ENCODE measurements at places on chromosomes 3 and 15.

DNA sequence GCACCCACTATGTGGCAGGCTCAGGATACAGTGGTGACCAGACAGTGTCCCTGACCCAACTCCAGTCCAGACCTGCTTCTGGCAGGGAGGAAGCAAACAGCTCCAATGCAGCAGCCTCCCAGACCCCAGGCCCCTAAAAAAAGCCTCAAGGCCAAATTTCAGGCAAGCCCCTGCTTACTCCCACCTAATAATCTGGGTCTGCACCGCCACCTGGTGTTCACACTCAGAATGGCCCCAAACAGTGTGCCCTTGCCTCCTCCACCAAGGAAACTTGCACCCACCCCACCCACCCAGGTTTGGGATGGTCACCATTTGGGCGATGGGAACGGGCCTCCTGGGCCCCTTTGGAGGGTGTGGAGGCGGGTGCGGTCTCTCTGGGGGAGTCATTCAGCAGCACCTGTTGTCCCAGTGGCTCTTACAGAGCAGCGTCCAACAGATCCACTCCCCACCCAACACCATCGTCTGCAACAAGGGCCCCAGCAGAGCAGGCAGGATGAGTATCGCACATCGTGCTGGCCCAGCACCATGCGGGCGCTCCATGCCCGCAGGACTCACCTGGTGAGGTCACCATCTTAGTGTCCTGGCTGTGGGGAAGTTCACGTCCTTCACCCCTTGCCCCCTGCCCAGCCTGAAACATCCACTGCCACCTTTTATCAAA is 17.3 kb downstream of the C3orf18 start:
- peak; percentile 76 for DNase-seq

- DNase-seq = no peak
These were observed 138.7 kb downstream of the STT3B start for GRCh38 chr3:31671451-31671850.

GRCh38 chr3:112803467-112803866 is 43.2 kb downstream of the CD200R1L start:
- DNase-seq = no peak

GRCh38 chr3:94896994-94897393 is 834.1 kb downstream of the NSUN3 start:
- DNase-seq = no peak

GRCh38 chr3:5198986-5199731 is 11.7 kb downstream of the EDEM1 start:
- DNase-seq = no peak

- no peak for DNase-seq
These were observed 106.7 kb downstream of the RYK start for GRCh38 chr3:134143828-134144401.

DNA sequence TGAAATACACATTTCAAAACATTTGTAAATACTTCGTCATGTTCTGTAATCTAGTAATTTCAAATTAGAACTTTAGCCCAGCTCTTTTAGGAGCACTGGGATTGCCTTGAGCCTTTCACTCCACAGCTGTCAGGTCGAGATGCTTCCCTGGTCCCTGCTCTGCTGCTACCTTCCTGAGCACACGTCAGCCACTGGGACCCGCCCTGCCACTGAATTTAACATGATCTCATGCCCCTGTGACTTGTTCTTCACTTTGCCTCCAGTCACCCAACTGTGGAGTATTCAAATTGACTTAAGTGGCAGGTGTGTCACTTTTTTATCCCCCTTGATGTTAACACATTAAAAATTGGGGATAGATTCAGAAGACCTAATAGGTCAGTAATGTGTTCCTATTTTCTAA is 3.3 kb downstream of the ARRDC4 start:
- DNase-seq = no peak

DNA sequence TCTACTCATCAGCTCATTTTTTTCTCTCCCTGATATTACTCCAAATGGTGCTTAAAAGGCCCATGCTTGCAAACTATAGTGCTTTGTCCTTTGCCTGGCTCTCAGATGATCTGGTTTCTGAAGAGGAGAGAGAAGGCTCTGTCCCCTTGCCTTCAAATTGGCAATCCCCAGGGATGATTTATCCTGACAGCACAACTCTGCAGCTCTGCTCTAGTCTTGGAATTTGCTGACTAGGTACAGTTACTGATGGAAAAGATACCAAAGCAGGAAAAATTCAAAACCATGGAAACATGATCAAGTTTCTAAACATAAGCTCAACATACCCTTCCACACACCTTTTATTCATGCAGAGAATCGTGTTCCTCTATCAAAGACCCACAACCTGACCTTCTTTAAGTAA is 106.7 kb upstream of the CADPS start:
- no peak for DNase-seq

DNA sequence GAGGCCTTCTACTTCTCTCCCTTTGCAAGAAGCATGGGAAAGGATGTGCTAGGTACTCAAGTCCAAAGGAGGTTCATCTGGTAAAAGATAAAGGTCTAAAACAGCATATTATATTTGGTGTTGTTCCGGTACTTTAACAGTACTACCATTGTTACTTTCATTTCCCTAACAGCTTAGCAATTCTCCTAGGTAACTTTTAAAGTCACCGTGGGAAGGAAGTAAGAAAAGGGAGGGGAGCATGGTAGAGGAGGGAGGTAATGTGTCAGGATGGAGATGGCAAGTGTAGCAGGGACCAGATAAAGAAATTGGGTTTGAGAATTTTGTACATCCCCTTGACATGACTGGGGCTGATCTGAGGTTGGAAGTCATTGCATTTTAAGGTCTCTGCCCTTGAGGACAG is 89.4 kb upstream of the SKOR1 start:
- no peak for DNase-seq

DNA sequence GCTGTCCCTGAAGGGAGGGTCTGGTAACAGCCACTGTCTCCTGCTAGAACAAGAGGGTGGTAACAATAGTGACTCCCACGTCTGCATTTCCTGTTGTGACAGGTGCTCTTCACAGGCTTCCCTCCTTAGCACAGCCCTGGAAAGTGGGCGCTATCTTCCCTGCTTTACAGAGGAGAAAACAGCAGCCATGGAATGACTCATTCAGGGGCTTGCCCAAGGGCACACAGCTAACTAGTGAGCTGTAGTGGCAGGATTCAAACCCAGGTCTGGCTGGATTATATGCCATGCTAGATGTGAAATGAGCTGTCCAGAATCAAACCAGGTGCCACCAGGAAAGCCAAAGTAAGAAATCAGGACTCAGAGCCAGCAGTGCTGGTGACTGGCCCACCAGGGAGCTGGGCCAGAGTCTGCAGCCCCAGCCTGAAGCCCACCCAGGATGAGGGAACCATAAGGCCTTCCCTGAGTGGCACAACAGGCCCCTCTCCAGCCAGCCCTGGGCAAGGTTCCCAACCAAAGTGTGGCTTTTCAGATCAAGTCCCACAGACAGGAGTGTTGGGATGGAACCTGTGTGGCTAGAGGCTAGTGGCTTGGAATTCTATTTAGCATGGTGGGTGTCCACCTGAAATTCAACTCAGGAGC is 102.4 kb downstream of the ETFA start:
- DNase-seq = no peak

DNA sequence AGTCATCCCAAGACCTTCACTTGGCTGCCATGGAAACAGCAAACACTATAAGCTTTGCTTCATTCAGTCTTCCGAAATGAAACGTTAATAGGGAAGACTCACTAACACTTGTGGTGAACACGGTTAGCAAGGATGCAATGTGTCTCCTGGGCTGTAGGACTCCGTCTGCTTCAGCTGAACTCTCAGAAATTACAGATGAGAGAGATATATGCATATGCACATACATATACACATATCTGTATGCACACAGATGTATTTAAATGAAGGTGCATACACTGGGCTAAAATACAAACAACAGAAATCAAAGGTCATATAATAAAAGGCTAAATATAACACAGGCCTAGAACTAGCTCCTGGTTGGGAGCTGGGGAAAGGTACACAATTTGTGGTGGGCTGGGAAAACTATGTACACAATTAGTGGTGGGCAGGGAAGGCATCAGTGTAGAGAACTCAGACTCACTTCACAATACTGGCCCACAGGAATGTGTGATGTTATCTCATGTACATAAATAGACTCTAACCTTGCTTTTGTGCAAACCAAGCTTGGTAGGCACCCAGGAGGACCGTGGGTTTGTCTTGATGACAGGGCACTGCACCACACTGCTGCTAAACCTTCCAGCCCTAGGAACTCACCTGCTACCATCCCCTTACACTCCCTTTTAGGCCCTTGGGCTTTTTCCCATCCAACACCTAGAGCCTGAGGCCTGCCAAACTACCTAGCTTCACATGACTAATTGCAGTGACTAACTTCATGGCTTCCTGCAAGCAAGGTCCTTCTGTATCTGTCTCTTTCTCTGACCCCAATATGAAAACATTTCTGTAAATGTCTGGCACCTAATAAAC is 873.1 kb downstream of the NSUN3 start:
- no peak for DNase-seq

- no peak for DNase-seq
These were observed 544.6 kb upstream of the NECTIN3 start for GRCh38 chr3:110526777-110527727.

DNA sequence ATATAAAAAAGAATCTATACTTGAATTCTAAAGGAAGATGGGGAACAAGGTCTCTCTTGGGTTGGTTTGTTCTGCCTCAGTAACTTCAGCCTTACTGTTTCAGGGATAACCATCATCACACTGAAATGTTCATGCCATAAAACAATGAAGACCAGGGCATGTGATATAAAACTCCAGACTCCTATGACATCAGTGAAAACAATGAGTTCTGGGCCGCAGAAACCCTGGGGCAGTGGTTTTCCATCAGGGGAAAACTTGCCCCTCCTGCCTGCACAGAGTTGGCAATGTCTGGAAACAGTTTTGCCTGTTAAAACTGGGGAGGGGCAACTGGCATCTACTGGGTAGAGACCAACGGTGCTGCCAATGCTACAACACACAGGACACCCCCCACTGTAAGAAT is 46.8 kb downstream of the CA12 start:
- DNase-seq = no peak

DNA sequence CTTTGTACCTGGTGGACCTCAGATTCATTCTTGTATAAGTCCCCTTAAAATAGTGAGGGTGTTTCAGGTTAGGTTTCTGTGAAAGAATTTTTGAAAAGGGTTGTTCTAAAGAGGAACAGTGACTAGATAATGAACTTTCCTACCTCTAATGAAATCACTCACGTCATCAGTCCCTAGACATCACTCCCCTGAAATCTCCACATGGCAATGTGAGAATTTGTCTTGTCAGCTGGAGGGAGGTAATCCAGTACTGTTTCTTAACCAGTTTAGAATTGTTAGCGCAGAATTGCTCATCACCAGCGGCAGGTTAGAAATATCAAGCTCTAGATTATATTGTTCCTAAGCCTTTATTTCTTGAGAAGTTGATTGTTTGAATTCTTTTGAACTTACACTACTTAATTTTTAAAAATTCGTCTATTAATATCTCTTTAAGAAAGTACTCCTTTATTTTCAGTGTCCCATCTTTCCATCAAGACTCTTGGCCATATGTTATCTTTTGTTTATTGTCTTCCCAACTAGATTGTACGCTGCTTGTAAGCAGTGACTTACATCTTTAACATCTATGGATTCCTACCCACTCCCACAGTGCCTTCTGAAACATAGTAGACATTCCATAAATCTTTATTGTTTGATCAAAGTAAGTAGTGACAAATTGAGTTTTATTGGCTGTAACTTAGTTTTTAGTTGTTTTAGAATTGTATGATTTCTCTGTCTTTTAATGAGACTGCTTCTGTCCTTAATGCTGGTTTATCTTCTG is 52.8 kb downstream of the RASA2 start:
- no peak for DNase-seq

GRCh38 chr3:111326144-111326995 is 215.6 kb upstream of the CD96 start:
- DNase-seq = no peak

DNA sequence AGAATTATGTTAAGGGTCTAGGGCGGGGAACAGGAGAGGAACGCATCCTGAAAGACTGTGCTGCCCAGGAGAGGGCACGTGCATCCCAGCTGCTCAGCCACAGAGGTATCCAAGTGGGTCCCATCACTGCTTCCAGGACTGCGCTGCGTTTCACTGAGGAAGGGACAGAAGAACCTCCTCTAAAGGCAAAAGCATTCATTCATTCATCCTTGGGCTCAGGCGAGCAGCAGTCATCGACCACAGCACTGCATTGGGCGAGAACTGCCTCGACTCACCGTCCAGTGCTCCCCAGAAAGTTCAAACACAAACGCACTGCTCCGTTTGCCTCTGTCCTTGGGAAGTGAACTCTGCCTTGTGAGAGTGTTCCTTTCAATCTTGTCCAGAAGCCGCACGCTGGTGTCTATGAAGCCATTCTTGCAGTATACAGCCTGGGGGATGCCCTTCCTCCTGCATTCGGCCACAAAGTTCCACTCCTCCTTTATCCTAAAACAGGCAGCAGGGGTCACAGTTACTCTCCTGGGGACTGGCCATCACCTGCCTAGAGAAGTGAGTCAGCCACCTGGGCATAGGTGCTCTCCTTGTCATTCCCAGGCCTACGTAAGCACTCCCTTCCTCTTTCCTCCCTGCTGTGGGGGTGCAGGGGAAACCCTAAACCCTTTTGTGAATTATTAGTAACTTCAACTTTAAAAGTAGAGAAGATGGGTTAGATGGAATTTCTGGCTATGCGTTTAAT is 21.2 kb downstream of the LRRC2 start:
- DNase-seq = no peak

DNA sequence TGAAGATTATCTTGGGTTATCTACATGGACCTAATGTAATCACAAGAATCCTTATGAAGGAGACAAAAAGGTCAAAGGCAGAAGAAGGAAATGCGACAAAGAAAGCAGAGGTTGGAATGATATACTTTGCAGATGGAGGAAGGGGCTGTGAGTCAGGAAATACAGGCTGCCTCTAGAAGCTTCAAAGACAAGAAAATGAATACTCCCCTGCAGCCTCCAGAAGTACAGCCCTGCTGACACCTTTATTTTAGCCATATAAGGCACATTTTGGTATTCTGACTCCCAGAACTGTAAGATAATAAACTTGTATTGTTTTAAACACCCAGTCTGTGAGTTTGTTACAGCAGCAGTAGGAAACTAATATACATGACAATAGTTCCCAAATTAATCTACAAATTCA is 58.6 kb downstream of the SIDT1 start:
- DNase-seq = no peak

- DNase-seq = no peak
These were observed 53.1 kb downstream of the LYZL4 start for GRCh38 chr3:42357335-42357734.

DNA sequence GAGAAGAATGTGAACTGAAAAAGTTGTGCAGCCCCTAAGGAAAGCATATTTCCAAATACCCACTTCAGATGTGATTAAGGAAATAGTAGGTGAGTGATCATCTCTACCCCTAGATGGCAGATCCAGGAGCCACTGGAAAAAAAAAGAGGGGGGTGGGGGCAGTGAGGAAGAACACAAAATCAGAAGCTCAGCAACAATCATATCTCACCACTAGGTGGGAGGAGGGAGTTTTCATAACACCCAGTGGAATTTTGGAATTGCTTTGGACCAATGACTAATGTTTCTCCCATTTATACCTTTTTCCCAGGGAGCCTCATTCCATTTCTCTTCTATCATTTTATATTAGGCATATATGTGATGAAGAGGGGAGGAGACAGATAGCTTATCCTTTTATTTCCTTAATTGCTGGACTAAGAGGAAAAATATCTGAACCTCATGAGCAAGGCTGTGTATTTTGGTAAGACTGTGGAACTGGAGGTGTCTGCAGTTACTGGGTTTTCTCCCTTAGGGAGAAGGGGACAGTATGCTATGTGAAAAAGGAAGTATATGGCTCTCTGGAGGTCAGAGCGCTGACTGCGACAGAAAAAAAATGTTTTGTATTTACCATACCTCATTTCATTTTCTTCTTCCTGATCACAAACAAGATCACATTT is 363.4 kb downstream of the GAP43 start:
- DNase-seq = no peak

GRCh38 chr3:24451461-24452099 is 43.1 kb downstream of the THRB start:
- no peak for DNase-seq

GRCh38 chr3:105867712-105868430 is 941 bp downstream of the CBLB start:
- DNase-seq = no peak
